ENCODE measurements at places on chromosomes 2 and 18. TPM values are rescaled to one million over a fixed set of nuclear protein-coding genes. Genes with fewer than 3 reads are reported as not detected.

SMYD5 gene
- total RNA-seq = 47.1 TPM

- no peak for DNase-seq
- H3K4me1 ChIP-seq = peaks cover 27% of the 10 kb centered on the region
- no peaks in the 10 kb centered on the region for H3K36me3 ChIP-seq
Measured at GRCh38 chr2:170815311-170815710, 1.4 kb upstream of the GAD1 start.

COL4A3 gene
- 0.22 TPM for total RNA-seq

DNA sequence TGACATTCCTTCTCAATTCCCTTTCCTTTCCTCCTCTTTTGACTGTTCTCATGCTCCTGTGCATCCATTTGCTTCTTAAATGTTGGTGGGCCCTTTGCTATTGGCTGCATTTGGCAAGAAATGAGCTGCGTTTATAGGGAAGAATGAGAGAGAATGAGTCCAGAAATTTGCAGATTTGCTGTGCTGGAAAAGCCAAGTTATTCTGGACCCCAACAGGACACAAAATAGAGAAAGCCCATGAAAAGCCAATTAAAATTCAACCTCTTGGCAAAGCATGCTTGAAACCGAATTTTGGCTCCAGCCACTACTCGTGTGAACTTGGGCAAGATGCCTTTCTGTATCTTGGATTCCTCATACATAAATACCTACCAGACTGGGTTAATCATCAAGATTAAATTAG lies 1.3 kb upstream of the SCLY start:
- H3K4me1 ChIP-seq = peaks cover 39% of the 10 kb centered on the region
- H3K27me3 ChIP-seq = peaks cover 12% of the 10 kb centered on the region

ABCG5 gene
- total RNA-seq = not detected

CYP27C1 gene
- total RNA-seq = not detected

DNA sequence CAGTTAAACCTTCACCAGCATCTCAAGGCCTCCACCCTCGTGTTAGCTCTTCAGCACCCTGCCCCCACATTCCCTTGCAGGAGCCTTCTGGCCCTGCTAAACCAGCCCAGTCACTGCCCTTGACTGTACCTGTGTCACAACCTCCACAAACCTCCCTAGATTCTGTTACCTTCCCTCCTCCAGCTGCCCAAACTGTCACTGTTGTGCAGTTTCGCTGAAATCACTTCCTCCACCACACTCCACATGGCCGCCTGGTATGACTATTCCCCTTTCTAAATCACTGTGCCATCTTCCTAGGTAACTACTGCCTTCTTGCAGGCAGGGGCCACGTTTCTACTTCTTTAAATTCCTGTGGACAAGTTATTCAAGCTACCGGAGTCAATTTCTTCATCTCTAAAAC lies 160.2 kb downstream of the GALNT14 start:
- H3K27me3 ChIP-seq = peaks cover 24% of the 10 kb centered on the region
- H3K36me3 ChIP-seq = no peaks in the 10 kb centered on the region
- no peak overlapping the region for H3K4me3 ChIP-seq
- H3K4me1 ChIP-seq = no peaks in the 10 kb centered on the region
- DNase-seq = no peak
- H3K27ac ChIP-seq = no peak overlapping the region

DNA sequence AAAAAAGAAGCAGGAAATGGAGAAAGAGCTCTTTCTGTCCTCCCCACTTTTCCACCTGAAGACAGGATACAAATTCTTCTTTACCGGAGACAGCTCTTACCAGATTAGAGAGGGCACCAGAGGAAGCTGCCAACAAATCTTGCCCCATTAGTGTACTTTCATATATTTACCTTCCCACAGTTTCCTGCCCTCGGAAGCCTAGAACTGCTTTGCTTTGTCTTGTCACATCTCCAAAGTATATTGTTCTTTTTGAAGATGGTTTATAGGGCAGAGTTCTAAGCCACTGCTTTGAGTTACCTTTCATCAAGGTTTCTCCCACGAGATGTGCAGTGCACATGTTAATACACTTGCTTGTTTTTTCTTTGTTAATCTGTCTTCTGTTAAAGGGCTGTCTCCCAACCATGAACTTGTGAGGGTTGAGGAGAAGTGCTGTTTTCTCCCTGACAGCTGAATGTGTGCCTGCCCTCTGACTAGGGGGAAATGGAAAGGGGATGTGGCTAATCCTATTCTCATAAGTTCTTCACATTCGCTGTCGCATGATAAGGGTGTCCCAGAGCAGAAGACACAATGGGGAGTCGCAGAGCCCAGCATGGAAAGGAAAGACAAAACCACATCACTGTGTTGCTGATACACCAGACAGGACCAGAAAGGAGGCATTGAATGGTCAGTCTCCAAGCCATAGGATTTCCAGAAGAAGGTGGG lies 24.2 kb downstream of the CENPA start:
- peaks cover 19% of the 10 kb centered on the region for H3K27me3 ChIP-seq
- no peak for DNase-seq
- H3K27ac ChIP-seq = no peak overlapping the region

- no peak overlapping the region for H3K4me3 ChIP-seq
- H3K4me1 ChIP-seq = no peaks in the 10 kb centered on the region
- DNase-seq = no peak
- no peak overlapping the region for H3K27ac ChIP-seq
Measured at GRCh38 chr2:197339016-197339415, 28.4 kb upstream of the ANKRD44 start.

DNA sequence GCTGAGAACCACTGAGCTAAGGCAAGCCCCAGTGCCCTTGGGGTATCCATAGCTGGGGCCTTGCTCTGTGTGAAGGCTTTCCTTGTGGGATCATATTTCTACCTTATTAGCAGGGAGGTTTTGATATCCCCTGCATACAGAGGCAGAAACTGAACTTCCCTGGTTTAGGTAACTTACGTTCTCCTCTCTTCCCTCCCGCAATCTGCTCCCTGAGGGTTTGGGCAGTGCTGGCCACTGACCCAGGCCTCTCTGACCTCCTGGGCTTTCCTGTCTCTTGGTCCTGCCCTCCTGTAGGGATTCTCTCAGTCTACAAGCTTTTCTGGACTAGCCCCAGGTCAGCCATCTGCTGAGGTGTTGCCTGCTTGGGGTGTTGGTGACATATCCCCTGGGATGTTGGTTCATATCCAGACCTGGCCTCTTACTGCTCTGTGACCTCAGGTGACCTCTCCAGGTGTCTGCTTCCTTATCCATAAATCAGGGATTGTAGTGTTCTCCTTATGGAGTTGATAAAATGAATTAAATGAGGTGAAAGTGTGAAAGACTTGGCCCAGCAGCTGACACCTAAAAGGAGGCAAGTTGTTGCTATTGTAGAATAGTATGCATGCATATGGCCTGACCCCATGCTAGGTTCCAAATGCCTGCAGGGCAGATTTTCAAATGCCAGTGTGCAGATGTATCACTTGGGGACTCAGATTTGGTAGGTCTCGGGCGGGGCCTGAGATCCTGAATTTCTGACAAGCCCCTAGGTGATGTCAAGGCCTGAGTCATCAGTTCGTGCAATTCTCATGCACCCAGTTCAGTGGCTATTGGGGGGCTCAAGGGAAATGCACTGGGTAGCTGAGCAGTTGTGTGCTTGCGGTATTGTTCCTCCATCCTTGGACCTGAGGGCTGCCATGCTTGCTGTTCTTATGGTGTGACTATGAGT lies 106.6 kb downstream of the FHOD3 start:
- H3K4me1 ChIP-seq = no peaks in the 10 kb centered on the region
- H3K27ac ChIP-seq = no peak overlapping the region
- DNase-seq = no peak
